ENCODE measurements at places on chromosomes 7 and 10.

DNA sequence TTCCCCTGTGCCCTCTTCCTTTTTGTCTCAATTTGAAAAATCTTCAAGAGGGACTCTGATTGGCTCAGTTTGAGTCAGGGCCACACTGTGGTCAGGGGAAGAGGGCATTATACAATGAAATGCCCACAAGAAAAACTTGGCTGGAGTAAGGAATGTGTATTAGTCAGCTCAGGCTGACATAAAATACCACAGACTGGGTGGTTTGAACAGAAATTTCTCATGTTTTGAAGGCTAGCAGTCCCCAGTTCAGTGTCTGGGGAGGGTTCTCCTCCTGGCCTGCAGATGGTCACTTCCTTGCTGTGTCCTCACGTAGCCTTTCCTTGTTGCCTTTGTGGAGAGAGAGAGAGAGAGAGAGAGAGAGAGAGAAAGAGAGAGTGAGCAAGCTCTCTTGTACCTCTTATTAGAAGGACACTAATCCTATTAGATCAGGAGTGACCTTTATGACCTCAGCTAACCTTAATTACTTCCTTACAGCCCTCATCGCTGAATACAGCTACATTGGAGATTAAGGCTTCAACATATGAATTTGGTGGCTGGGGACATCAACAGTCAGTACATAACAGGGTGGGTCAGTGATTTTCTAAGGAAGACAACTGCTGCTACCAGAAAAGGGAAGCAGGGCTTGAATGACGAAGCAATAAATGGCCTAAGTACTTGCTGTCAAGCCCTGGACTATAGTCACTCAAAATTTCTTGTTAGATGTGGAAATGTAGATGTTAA is 25.8 kb upstream of the FAM13C start:
- no peak for DNase-seq

DNA sequence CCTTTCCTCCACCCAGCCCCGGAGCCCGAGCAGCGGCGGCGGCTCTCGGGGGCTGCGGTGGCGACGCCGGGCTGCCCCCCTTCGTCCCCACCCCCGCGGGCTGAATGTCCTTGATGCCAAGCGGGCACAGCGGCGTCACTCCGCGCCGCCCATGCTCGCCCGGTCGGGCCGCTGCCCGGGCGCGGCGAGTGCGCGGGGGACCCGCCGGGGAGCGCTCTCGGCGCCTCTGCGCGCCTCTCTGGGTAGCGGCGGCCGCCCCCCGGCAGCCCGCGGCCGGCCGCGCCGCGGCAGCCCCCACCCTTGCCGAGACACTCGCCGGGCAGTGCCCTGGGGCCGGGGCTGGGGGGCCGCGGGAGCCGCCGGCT is 433 bp upstream of the PLXNA4 start:
- no peak for DNase-seq

GRCh38 chr10:74738985-74739567 is 87.3 kb upstream of the KAT6B start:
- peak; percentile 64 for DNase-seq

- DNase-seq: no peak
Measured at GRCh38 chr7:22849662-22850061, 27.0 kb upstream of the TOMM7 start.

DNA sequence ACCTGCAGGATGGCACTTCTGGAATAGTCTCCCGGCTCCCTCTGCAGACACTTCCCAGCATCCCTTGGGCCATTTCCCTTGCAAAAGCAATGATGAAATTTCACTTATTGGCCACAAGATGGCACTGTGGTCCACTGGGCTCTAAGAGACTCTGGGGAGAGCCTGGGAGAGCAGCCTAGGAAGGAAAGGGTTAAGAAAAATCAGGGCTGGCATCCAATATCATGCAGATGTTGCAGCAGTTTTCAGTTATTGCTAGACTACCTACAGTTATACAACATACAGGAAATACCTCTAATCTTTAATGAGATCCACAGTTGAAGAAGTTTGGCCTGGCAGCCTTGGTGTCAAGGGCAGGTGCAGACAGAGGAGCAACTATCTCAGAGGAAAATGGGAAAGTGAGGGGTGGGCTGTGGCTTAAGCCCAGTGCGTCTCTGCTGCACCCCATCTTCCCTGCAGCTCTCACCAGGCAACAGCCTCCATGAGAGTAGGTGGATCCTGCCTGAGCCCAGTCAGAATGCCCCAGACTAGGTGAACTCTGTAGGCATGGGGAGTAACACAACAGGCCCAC is 100.2 kb upstream of the PRSS58 start:
- peak; percentile 29 for DNase-seq

- no peak for DNase-seq
Measured at GRCh38 chr7:24908166-24908565, 71.8 kb downstream of the OSBPL3 start.

DNA sequence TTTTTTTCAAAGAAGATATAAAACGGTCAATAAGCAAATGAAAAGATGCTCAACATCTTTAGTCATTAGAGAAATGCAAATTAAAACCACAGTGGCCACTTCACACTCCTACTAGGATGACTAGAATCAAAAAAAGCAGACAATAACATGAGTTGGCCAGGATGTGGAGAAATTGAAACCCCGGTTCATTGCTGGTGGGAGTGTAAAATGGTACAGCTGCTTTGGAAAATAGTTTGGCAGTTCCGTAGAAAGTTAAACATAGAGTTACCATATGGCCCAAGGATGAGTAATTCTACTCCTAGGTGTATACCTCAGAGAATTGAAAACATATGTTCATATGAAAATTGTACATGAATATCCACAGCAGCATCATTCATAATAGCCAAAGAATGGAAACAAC is 573.3 kb downstream of the GALNT17 start:
- DNase-seq: no peak
